ENCODE measurements at places on chromosomes 1 and 21.

- DNase-seq: no peak
Observed at GRCh38 chr21:42022091-42022430, 11.9 kb upstream of the ZBTB21 start.

GRCh38 chr21:41659791-41660560 lies 106.9 kb downstream of the RIPK4 start:
- DNase-seq: no peak

DNA sequence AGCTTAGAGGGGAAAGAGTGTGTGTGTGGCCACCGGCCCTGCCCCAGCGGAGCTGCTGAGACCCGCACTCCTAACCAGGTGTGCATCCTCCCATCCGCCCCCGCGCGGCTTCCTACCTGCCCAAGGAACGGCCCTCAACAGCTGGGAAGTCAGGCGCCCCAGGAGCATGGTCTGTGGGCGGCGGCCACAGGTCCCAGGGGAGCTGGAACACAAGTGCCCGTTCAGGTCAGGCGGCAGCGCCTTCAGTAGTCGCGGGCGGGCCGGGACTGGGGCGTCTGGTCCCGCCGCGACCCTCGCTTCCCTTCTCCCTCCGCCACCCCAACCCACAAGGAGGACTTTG lies 448 bp downstream of the AURKAIP1 start:
- DNase-seq: no peak

- DNase-seq: no peak
Observed at GRCh38 chr1:204418174-204419063, 6.8 kb upstream of the PPP1R15B start.

- DNase-seq: no peak
Observed at GRCh38 chr1:195530961-195531360, 1077.3 kb downstream of the KCNT2 start.

- DNase-seq: no peak
Observed at GRCh38 chr1:228697207-228698016, 37.9 kb upstream of the RHOU start.

All from stimulated activated CD4-positive, alpha-beta T cell treated with anti-CD3 and anti-CD28 coated beads, Interleukin-1b, Interleukin-23, amount 100 ng/mL, for 1 hour (primary cell).